ENCODE measurements at places on chromosomes 6 and 20.

- no peak for DNase-seq
Observed at GRCh38 chr6:79420054-79420453, 117.2 kb downstream of the LCA5 start.

GRCh38 chr6:92582211-92582610 is 837.1 kb downstream of the EPHA7 start:
- DNase-seq: no peak

- no peak for DNase-seq
Observed at GRCh38 chr6:82567621-82568020, 204.0 kb downstream of the TPBG start.

DNA sequence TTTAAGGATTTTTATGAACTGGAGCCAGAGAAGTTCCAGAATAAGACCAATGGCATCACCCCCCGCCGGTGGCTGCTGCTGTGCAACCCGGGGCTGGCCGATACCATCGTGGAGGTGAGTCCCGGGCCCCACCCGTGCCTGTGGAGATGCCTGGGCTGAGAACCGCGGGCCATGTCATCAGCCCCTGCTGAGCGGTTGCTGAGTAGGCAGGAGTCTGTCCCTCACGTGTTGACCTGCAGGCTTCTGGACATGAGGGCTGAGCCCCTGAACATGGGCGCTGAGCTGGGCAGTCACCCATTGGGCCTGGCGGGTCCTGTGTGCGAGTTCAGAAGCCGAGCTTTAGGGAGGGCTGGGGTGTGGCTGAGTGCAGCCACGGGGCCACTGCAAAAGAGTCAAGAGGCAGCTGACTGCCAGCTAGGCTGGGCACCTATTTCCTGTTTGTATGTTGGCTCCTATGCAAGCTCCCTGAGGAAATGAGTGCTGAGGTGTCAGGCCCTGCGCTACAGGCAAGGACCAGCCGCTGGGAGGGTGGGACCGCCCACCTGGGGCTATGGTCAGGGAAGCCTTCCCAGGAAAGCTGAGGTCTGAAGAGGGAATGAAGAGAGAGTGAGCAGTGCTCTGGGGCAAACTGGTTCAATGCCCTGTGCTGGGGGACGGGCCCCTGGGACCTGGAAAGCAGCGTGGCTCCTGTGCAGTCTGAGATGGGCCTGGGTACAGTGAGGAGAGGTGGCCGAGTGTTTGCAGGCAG is 34.3 kb downstream of the PYGB start:
- DNase-seq: no peak

- peak; percentile 39 for DNase-seq
Observed at GRCh38 chr6:113644861-113645575, 212.1 kb upstream of the MARCKS start.

- DNase-seq: no peak
Observed at GRCh38 chr6:142325111-142325510, 23.3 kb downstream of the ADGRG6 start.

DNA sequence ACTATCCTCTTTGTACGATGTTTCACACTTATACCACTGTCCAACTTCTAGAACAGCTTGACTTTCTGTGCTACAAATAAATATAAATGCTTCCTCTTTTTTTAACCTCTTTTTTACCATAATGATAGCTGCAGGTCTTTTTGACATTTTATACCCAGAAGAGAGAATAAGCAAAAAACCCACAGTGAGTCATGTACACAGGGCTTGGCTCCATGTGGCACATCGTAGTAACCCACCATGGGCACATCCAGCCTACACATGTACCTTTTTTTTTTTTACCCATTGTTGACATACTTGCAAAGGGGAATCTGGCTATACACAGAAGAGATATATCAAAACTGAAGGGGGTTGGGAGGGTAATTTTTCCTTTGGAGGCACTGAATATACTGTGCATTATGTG is 59.5 kb upstream of the RSPO3 start:
- DNase-seq: no peak

DNA sequence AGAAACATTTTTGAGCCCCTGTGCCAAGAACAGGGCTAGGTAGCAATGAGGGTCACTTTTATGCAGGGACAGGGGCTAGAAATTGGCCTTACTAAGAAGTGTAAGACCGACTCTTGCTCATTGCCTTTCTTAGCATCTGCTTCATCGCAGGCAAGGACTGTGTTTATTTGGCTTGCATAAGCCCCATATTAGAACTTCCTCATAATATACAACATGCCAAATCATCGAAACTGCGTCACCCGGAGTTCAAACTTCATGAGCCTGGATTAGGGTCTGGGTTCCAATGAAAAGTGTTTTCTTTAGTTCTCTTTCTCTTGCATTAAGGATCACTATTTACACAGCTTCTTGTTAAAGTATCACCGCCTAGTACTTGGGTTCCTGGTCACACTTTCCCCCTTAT is 977 bp upstream of the SMAP1 start:
- DNase-seq: no peak

GRCh38 chr20:15146948-15147347 is 809.5 kb upstream of the FLRT3 start:
- no peak for DNase-seq

GRCh38 chr6:68958327-68958726 is 323.2 kb downstream of the ADGRB3 start:
- DNase-seq: no peak

DNA sequence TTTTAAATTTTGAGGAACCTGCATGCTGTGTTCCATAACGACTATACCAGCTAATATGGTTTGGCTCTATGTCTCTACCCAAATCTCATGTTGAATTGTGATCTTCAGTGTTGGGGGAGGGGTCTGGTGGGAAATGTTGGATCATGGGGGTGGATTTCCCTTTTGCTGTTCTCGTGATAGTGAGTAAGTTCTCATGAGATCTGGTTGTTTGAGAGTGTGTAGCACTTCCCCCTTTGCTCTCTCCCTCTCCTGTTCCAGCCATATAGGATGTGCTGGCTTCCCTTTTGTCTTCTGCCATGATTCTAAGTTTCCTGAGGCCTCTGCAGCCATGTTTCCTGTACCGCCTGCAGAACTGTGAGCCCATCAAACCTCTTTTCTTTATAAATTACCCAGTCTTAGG is 61.8 kb upstream of the NEDD9 start:
- no peak for DNase-seq

GRCh38 chr20:53216856-53217576 is 244.9 kb downstream of the TSHZ2 start:
- no peak for DNase-seq

- no peak for DNase-seq
Observed at GRCh38 chr6:128655978-128656498, 135.6 kb upstream of the PTPRK start.

GRCh38 chr6:72288592-72288991 is 333.3 kb upstream of the KCNQ5 start:
- no peak for DNase-seq
